ENCODE measurements at places on chromosomes 4 and X. TPM values are rescaled to one million over a fixed set of nuclear protein-coding genes. Genes with fewer than 3 reads are reported as not detected.

Gene F8A2
- total RNA-seq: not detected

Gene USP17L28
- total RNA-seq: not detected

Gene RASL11B
- total RNA-seq: 0.60 TPM

DNA sequence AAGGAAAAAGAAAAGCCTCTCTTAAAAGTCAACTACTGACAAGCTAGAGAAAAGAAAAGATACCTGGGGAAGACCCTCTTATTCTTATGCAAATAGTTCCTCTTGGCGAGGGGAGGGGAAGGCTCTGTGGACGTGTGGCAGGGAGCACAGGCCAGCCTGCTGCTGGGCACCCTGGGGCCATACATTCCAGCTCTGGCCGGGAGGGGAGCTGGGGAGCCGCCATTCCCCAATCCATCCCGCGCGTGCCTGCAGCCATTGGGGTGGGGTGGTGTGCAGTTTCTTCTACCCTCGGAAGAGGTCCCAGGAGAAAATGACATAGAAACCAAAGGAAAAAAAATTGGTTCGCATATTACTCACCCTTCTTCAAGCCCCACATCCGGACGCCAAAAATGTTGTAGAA lies 1496.4 kb downstream of the RPA4 start:
- DNase-seq: peak; percentile 51

- DNase-seq: no peak
Measured at GRCh38 chr4:24764345-24764744, 31.0 kb upstream of the SOD3 start.

DNA sequence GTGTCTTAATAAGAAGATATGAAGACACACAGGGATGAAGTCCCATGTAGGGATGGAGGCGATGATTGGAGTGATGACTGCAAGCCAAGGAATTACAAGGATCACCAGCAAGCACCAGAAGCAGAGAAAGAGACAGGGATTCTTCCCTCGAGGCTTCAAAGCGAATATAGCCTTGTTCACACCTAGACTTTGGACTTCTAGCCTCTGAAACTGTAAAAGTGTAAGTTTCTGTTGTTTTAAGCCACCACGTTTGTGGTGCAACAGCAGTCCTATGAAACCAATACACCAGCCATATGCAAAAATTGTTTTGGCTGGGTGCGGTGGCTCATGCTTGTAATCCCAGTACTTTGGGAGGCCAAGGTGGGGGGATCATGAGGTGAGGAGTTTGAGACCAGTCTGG lies 9.8 kb upstream of the PDS5A start:
- no peak for DNase-seq

DNA sequence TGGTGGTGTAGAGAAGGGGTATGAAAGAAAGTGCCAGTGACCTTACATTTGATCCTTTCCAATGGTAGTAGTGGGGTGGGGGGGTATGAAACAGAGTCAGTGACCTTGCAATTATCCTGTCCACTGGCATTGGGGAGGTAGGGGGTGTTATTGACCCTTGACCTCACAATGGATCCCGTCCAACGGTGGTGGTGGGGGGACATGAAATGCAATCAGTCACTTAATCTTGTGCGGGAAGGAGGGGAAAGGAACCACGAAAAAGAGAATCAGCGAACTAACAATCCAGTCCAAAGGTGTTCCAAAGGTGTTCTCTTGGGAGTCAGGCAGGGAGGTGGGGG lies 619 bp upstream of the PDK3 start:
- no peak for DNase-seq

DNA sequence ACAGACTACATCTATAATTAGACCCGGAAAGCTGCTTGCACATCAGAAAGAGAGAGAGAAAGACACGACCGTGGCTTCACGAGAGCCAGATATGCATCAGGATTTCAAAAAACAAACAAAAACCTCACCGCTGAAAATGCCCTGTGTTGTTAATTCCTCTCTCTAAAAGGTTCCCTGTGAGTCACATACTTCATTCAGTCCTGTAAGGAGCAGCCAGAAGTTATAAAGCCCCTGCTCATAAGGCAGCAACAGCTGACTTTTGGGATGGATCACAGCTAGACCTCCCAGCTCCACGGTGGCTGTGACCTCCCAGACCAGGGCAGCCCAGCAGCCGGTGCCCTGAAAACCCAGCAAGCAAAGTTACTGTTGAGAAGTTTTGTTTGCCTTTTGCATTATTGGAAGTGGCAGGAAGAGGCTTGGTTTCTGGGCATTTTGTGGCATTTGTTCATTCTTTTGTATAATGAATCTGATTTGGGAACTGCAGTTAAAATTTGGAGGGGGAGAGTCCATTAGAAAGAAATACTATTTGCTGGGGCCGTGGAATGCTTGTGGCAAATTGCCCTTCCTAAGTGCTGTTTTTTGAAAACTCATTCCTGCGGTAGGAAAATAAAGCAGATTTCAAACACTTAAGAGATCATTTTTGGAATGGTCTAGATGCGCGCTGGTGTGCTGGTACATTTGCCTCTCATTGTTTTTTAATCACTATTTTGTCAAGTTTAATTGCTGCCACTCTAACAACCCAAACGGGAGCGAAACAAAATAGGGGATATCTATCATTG lies 520.4 kb downstream of the BCOR start:
- DNase-seq: peak; percentile 39

GRCh38 chr4:118397623-118397979 lies 44.8 kb upstream of the PRSS12 start:
- DNase-seq: no peak

GRCh38 chr4:185201977-185202962 lies 1.5 kb downstream of the CFAP97 start:
- DNase-seq: peak; percentile 44

- DNase-seq: no peak
Measured at GRCh38 chr4:119151161-119151560, 15.5 kb downstream of the MYOZ2 start.
